ENCODE measurements at places on chromosomes 3 and 15.

DNA sequence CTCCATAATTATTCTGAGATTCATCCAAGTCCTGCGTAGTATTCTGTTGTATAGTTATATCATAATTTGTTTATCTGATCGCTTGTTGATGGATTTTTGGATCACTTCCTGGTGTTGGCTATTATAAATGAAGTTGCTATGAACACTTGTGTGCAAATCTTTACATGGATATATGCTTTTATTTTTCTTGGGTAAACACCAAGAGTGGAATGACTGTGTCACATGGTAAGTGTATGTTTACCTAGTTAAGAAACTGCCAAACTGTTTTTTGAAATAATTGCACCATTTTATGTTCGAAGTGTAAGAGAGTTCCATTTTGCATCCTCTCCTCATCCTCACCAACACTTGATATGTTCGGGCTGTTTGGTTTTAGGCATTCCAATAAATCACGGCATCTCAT lies 360.4 kb upstream of the FRG2C start:
- DNase-seq, result no peak

DNA sequence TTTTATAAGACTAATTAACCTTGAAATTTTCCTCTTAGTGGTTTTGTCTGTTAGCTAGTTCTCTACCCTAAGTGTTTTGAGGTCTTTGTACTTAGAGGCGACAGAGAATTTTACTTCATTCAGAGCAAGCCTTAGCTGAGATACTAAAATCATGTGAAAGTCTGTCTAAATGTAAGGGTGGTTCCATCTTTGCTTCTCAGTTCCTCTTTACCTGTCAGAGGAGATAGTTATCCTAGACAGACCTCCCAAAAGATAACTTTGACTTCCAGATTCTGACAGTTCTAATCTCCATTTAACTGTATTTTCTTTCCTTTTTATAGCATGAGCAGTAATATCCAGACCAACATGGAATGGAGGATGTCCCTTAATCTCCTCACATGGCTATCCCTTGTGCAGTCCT lies 34.7 kb downstream of the RNF111 start:
- no peak for DNase-seq

GRCh38 chr3:150346981-150347863 lies 60.9 kb upstream of the TSC22D2 start:
- DNase-seq, result no peak

- DNase-seq, result no peak
These were observed 30.4 kb downstream of the NFKBIZ start for GRCh38 chr3:101879623-101880284.

DNA sequence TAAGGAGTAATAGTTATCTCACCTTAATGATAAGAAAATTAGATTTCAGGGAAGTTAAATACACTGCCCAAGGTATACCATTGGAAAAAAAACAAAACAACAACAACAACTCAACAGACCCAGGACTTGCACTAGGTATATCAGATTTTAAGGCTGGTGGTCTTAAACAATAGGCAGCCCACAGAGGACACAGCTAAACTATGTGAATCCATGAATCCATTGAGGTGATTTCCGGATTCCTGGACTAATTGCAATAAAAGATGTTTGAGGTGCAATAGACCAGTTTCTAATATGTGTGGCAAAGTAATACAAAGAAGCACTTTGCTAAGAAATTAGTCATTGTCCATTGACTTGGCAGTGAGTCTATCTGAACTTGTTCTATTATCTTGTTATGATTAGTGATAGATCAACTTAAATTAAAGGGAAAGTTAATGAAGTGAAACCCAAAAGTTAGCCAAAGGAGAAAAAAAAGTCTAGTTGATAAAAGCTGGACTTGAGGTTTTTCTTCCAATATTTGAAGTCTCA lies 60.9 kb upstream of the MAGI1 start:
- no peak for DNase-seq

DNA sequence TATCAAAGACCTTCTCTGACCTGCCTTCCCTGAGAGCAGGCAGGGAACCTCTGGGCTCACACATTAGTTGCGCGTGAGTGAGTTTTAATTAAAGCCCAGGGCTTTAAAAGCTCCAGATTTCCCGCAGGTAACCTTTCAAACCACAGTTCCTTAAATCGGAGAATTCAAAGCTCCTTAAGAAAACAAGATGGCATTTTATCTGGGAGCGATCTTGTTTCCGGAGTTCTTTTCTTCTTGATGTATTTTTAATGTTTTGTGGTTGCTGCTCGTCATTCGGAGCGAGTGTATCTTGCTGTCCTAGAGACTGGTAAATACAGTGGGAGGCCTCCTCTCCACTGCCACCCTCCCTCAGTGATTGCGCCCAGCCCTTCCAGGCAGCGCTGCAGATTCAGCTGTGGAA lies 284.3 kb downstream of the CLSTN2 start:
- no peak for DNase-seq

- no peak for DNase-seq
These were observed 109.1 kb downstream of the UBE3A start for GRCh38 chr15:25329696-25330095.

GRCh38 chr15:92921215-92922131 lies 21.3 kb downstream of the CHD2 start:
- DNase-seq, result no peak

DNA sequence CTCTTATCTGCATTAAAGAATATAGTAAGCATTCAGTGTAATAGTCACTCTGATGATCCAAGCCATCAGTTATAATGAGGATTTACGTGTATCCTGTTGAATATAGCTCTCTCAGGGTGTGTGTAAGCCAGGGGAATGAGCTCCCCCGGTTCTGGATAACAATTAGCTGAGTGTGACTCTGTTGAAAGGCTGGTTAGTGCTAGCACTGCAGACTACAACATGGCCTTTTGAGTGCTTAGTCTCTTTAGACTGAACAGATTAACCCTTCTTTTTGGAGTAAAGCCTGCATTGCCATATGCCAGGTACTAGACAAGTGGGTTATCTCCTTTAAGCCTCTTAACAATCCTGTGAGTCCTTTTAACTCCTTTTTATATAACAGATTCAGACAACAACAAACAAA lies 119.5 kb downstream of the TMEM108 start:
- no peak for DNase-seq

DNA sequence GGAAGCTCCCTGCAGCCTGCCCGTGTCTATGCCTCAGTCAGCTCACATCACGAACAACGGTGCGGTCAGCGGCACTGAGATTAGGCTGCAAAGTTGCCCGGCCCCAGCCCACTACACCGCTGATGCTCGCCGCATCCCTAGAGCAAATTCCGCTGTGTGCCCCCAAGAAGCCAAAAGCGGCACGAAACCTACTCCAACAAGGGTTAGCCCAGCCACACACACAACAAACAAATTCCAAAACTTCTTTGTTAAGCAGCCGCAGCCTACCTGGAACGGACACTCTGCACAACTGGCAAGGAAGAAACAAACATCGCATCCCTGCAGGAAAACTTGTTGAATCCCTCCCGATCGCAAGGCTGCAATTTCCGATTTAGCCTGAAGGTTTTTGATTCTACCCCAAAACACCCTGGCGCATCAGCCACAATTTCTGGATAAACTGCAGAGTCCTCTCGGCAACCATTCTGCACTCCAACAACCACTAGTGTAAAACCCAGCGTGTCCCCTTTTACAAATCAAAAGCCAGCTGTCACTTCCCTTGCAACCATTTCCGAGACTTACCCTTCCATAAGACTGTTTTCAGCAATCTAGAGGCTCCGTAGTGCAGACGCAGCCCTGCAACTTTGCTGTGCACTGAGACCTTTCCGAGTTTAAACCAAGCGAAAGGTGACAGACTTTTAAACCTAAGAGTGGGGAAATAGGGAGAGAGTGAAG lies 449 bp downstream of the ROBO1 start:
- DNase-seq, result no peak

GRCh38 chr3:169090559-169090958 lies 573.0 kb downstream of the MECOM start:
- DNase-seq, result no peak

- no peak for DNase-seq
These were observed 43.9 kb downstream of the SOX14 start for GRCh38 chr3:137807998-137808397.

- no peak for DNase-seq
These were observed 36.4 kb upstream of the ABHD2 start for GRCh38 chr15:89051875-89052274.

GRCh38 chr3:178875157-178875556 lies 196.5 kb downstream of the ZMAT3 start:
- no peak for DNase-seq

- no peak for DNase-seq
These were observed 363.6 kb upstream of the GOLIM4 start for GRCh38 chr3:168459226-168459784.

DNA sequence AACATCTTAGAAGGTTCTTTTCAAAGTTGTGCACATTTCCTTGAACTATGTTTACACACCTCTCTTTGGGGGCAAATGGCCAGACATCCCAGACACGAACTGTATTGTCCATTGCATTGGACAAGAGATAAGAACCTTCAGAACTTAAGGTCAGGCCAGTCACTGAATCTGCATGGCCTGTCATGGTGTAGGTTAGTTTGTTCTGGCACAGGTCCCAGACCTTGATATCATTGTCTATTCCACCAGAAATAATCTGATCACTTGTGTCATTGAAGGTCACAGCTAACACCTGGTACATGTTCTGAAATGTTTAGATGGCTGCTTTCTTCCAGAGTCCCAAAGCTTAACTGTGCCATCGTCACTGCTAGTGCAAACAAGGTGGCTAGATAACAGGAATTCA lies 55.7 kb downstream of the KCNAB1 start:
- DNase-seq, result no peak

GRCh38 chr15:95291898-95292472 lies 1038.5 kb upstream of the NR2F2 start:
- no peak for DNase-seq

DNA sequence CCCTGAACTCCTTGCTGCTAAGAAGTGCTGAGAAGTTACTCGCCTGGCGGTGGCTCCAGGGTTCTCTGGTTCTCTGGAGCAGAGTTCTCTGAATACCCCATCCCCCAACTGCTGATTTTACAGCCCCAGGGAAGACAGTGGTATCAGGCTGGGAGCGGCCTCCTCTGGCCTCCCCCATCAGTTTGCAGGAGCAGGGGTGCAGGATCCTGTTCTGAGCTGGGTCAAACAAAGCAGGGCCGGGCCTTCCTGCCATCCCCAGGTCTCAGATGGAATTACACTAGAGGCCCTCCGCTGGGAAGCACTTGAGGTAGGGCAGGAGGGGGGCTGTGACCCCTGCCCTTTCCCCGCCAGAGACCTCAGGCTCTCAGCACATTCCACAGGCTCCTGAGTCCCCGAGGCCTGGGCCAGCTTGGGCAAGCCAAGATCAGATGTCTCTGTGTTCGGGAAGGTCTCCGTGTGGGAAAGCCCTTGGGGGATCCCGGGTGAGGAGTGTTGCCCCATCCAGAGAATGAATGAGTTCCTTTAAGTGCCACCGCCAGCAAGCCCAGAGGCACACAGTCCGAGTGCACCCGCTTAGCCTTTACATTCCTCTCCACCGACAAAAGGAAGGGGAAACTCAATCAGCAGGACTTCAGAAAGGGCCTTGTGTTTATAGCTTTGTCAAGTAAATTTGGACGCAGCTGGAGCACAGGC lies 149.9 kb downstream of the LRRK1 start:
- no peak for DNase-seq

DNA sequence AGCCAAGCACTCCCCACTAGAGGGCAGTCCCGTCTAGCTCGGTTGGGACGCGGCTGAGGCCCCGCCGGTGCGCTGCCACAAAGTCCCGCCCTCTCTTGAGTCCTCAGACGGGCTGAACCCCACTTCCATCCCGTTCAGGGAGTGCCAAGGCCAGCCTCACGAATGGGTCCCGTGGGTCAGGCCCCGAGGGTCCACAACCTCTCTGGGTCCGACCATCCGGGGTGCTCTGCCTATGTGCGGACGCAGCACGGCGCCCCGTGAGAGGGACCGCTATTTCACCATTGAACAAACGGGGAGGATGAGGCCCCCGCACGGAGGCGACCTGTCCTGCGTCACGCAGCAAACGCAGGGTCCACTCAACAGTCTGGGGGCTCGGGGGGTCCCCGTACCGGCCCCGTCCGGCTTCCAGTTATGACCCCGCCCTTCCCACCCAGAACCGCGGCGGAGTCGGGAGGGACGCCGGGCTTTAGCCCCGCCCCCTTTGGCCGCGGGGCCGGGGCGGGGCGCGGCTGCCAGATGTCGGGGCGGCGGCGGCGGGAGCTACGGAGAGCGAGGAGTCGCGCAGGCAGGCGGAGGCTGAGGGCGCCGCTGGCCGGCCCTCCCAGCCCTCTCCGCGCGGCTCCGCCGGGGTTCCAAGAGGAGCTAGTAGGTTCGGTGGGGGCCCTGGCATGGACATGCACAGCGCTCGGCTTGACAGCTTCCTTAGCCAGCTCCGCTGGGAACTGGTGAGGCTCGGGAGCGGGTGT lies at the start of gene INKA1:
TSS of gene INKA1 (plus strand) at position 543 of the 746 bp plus-strand sequence. CDS start at position 675, 132 bp downstream.
- peak; percentile 83 for DNase-seq

GRCh38 chr3:193673845-193674244 lies 80.8 kb downstream of the OPA1 start:
- DNase-seq, result no peak
